Activated CD8-positive, alpha-beta memory T cell treated with anti-CD3 and anti-CD28 coated beads, Interleukin-2, amount 10 ng/mL, durations not matched to agents 7 days and 5 days (primary cell): ENCODE measurements at places on chromosomes 3 and 15. TPM values are rescaled to one million over a fixed set of nuclear protein-coding genes. Genes with fewer than 3 reads are reported as not detected.

The CD200R1L gene
- total RNA-seq: not detected

The KBTBD8 gene
- 19.2 TPM for total RNA-seq

The CLDN18 gene
- total RNA-seq: not detected

The TMEM266 gene
- not detected for total RNA-seq

The CYP1A1 gene
- 1.2 TPM for total RNA-seq

The TGM5 gene
- total RNA-seq: 0.91 TPM

The SKIC8 gene
- 48.1 TPM for total RNA-seq

The OXTR gene
- 1.4 TPM for total RNA-seq

The ZKSCAN7 gene
- 1.9 TPM for total RNA-seq

The TM6SF1 gene
- 13.3 TPM for total RNA-seq

The ITGB5 gene
- total RNA-seq: 1.2 TPM

The GP5 gene
- total RNA-seq: 0.53 TPM

The HTR3E gene
- total RNA-seq: not detected

The TUSC7 gene
- total RNA-seq: not detected

The PLSCR2 gene
- not detected for total RNA-seq

The TMEM40 gene
- total RNA-seq: not detected

The LDHAL6B gene
- total RNA-seq: not detected

The PROS1 gene
- 0.84 TPM for total RNA-seq

The ZPLD1 gene
- not detected for total RNA-seq

The ACP3 gene
- total RNA-seq: not detected

The ZIC4 gene
- not detected for total RNA-seq

The COL6A5 gene
- total RNA-seq: not detected

The PLA1A gene
- 0.68 TPM for total RNA-seq

The KLHL6 gene
- total RNA-seq: 30.9 TPM

The RPUSD2 gene
- total RNA-seq: 17.6 TPM

The CCR3 gene
- 1.4 TPM for total RNA-seq

The ARGFX gene
- total RNA-seq: not detected

The WDR93 gene
- total RNA-seq: not detected

The NXPE3 gene
- total RNA-seq: 19.6 TPM

The OR5K2 gene
- not detected for total RNA-seq

The RNU6-1 gene
- not detected for total RNA-seq

The BNC1 gene
- not detected for total RNA-seq

The SKOR1 gene
- 0.19 TPM for total RNA-seq

The FMN1 gene
- total RNA-seq: not detected

The MGLL gene
- total RNA-seq: 5.0 TPM

The AADAC gene
- total RNA-seq: not detected

The ROBO2 gene
- not detected for total RNA-seq

The RETNLB gene
- not detected for total RNA-seq

The GAP43 gene
- not detected for total RNA-seq

The FAM81A gene
- total RNA-seq: 2.5 TPM

The KLHL40 gene
- not detected for total RNA-seq

The SERINC4 gene
- total RNA-seq: 0.20 TPM

The GHSR gene
- not detected for total RNA-seq

The IQCF5 gene
- total RNA-seq: not detected

The FSIP1 gene
- 0.56 TPM for total RNA-seq

The TIMP4 gene
- total RNA-seq: not detected

The ILDR1 gene
- total RNA-seq: 3.8 TPM

The LMAN1L gene
- not detected for total RNA-seq

The CP gene
- not detected for total RNA-seq
